ENCODE measurements at places on chromosomes 6 and 20.

DNA sequence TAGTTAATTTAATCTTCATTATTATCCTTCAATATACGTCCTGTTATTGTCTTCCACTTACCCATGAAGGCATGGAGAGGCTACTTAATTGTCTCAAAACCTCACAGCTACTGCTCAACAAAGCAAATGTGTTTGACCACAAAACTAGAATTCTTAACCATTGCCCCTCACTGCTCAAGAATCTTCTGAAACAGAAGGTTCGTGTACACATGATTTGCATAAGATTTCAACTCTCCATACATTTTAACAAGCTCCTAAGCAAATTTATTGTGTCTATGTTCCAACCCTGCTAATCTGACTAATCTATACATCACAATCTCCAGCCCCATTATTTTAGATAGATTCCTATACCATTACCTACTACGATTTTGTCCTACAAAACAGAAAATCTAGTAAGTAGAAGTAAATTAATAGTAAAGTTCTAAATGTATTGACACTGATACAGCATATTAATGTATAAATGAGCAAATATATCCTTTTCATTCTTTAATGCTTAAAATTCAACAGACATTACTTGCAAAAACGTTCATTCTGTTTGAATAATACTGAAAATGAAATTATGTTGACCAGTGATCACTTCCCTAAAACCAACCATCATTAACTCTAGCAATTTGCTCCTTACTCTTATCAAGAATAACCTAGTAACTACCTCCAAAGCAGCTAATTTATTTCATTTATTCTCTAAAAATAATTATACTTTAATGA is 89.7 kb upstream of the RNF217 start:
- DNase-seq = no peak

GRCh38 chr6:64591676-64592036 is 956.1 kb downstream of the PHF3 start:
- DNase-seq = no peak

GRCh38 chr20:18421608-18422007 is 45.2 kb downstream of the DZANK1 start:
- no peak for DNase-seq

GRCh38 chr20:62423326-62423706 is 4.0 kb downstream of the RBBP8NL start:
- DNase-seq = no peak

DNA sequence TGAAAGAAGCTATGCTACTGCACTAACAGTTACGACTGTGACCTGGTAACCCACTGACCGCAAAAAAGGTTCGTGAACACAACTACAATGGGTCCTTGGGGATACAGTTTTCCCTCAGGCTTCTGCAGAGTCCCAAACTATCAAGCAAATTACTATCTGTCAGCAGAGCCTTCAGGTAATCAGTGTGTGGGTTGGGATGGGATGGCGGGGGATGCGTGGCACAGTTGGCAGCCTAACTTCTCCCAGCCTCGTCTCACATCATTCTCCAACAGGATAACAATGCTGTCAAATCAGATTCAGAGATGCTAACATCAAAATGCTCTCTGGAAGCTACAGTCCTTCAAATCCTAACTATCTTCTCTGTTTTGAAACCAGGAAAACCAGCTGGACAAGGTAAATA is 102.3 kb downstream of the EPM2A start:
- DNase-seq = no peak

GRCh38 chr20:25025091-25025861 is 32.7 kb downstream of the ACSS1 start:
- DNase-seq = peak; percentile 14

DNA sequence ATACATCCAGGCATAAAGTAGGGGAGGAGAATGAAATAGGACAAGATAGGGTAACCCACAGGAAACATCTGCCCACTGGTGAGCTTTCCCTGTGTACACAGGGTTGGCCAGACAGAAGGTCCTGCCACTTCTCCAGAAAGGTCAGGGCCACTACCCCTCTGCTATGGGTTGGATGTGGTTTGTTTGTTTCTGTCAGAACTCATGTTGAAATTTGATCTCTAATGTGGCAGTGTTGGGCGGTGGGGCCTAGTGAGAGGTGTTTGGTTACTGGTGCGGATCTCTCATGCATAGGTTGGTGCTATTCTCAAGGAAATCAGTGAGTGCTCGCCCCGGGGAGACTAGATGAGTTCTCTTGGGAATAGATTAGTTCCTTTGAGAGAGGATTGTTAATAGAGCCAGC is 15.6 kb upstream of the MAS1 start:
- no peak for DNase-seq

DNA sequence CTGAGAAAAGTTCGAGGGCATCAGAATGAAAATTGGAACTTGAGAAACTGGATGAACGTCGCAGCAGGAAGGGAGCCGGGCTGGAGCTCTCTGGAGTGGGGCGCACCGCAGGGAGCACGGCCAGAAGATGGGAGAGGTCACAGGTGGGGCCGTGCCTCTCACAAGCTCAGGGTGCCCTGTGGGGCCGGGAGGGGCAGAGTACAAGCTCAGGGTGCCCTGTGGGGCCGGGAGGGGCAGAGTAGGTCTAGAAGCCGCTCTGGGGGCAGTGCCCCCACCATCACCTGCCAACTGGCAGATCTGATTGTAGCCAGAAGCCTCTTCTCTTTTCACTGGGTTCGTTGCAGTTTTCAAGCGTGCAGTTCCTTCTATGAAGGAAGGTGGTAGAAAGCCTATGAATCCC is 61.1 kb upstream of the SNX9 start:
- no peak for DNase-seq

DNA sequence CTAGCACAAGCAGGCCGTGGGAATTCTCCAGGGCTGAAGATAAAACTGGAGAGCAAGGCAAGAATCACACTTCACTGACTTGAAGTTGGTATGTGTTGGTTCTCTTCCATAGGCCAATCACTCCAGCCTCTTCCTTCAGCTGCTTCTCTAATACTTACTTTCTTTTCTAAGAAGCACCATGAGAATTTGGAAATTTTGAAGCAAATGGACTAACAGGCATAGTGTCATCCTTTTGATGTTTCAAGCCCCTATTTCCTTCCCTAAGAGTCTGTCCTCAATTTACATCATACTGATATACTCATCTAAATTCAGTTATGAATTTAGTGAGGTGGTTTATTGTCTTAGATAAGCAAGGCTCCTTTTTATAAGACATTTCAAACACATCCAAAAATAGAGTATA is 24.0 kb downstream of the SLC26A8 start:
- no peak for DNase-seq

- no peak for DNase-seq
These were observed 24.1 kb upstream of the HINT3 start for GRCh38 chr6:125932451-125932795.

DNA sequence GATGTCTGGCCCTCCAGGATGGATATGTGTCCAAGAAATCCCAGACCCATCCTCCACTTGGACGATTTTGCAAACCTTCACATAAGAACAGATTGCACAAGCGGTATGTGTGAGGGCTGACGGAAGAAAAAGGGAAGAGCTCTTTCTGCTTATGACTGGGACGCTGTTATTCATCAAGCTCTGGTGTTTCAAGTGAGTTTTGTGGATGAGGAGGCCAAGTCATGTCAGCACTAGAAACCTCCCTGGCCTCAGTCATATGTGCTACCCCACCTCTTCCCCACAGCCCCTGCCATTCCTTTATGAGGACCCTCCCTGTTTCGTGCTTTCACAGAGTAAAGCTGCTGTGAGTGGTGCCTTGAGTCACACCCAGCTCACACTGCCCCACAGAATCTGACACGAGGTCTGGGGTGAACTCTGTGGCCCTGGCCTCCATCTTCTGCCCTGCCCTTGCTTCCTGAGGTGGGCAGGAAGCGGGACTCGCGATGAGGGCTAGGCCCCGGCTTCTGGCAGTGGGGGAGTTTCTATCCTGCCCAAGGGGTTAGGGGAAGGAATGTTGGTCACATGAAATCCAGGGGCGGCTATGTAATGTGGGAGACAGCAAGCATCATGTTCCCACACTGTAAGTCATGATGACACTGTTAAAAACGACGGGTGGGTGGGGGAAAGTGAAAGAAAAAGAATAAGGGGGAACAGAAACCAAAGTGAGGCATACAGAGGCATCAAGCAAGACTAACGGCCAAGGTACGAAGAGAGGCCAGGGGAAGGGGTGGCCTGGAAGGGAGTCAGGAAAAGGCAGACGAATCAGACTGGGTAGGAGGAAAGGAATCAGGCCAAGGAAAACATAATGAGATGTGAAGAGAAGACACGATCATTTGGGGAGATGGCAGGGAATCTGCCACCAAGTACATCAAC is 78.1 kb downstream of the PRDM1 start:
- DNase-seq = no peak

- no peak for DNase-seq
These were observed 779.9 kb upstream of the MAP3K7 start for GRCh38 chr6:91366781-91367180.

DNA sequence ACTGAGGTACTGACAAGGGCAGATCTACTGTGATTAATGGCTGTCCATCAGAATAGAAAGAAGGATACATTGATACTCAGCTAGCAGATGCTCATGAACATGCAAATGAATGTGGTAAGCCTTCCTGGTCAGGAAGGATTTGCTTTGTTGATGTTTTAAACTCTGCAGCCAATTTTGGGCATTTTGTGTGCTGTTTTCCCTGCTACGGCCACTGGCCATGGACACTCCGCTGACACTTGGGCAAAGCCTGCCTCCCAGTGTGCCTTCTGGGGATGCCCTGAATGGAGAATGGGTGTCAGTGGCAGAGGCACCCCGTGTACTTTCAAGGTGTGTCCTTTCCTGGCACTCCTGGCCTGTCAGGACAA is 113.1 kb downstream of the SOBP start:
- DNase-seq = no peak

DNA sequence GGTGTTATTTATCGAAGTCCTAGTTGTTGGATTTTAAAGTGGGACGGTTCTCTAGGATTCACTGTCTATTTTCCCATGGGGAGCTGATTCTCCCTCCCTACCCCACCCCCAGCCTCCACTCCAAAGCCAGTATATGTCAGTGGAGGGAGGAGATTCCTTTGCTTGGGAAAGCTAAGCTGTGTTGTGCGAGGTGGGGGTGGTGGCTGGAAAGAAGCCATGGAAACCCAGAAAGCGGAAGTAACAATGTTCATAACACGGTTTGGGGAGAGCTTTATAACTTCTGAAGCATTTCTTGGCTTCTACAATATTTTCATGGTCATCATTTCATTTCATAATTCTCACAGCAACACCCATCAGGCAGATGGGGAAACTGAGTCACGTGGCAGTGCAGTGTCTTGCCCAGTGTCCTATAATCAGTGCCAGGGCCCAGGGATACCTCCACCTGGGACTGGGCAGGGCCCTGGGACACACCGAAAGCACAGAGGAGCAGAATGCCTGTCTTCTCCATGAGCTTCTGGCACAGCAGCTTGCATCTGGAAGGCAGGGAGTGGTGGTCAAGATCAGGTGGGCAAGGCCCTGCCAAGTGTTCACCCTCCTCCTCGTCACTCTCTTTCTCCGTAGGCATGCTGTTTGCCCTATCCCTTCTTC is 4.5 kb downstream of the SUN5 start:
- DNase-seq = no peak

GRCh38 chr6:153251326-153251725 is 120.2 kb upstream of the RGS17 start:
- no peak for DNase-seq

GRCh38 chr6:75326557-75327258 is 42.1 kb upstream of the TMEM30A start:
- DNase-seq = no peak

DNA sequence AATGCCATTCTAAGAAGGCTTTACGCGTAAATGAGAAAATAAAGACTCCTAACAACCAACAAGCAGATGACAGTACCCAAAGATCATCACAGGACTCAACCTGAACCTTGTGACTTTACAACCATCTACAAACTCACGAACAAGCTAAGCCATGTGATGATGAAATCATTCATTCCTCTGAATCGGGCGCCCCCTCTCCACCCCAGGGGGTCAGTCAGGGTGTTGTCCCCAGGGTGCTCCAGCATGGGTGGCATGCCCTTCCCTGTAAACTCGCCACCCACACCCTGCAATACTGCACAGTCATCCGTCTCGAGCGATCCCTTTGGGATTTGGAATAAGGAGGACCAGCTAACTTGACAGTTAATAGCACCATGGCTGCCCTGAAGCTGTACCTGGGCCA is 12.6 kb downstream of the SERPINB6 start:
- DNase-seq = no peak

- no peak for DNase-seq
These were observed 595 bp downstream of the HAO1 start for GRCh38 chr20:7939663-7940062.

- DNase-seq = no peak
These were observed 23.0 kb upstream of the CD24 start for GRCh38 chr6:106997392-106998158.

GRCh38 chr6:36631326-36632011 is 37.3 kb downstream of the SRSF3 start:
- no peak for DNase-seq

GRCh38 chr20:24586523-24586840 is 117.1 kb downstream of the SYNDIG1 start:
- peak; percentile 29 for DNase-seq

DNA sequence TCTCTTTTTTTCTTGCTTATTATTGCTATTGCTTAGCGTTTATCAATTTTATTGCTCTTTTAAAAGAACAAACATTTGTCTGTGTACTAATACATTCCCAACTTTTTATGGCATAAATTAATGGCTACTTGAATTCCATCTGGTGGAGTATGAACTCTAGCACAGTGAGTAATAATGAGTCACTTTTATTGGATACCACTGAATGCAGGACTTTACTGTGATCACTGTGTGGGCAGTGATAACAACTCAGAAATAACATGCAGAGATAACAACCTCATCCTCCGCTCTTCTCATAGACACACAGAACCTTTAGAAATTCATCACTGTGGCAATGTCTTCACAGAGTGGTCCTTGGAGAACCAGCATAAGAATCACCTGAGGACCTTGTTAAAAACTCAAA is 174.9 kb upstream of the PRND start:
- DNase-seq = no peak

DNA sequence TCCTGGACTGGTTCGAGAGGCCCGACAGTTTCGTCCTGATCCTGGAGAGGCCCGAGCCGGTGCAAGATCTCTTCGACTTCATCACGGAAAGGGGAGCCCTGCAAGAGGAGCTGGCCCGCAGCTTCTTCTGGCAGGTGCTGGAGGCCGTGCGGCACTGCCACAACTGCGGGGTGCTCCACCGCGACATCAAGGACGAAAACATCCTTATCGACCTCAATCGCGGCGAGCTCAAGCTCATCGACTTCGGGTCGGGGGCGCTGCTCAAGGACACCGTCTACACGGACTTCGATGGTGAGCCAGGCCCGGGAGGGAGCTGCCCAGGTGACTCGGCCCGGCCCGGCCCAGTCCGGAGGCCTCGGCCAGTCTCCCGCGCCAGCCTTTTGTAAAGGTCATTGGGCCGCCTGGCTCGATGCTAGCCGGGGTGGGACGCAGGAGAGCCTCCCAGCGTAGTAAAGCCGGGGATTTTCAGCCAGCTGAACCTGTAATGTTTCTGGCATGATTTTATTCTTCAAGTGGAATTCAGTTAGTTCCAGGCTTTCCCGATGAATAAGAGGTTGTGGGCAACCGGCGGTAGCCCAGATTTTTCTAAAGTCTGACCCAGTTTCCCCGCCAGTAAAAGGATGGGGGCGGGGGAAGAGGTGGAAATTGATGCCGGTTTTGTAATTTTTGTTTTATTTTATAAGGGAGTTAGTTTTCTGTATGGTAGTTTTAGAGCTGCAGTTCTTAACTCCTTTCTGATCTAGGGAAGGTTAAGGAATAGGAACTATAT is 1.4 kb downstream of the PIM1 start:
- DNase-seq = peak; percentile 70

GRCh38 chr6:87799651-87800050 is 97.6 kb upstream of the AKIRIN2 start:
- DNase-seq = no peak

GRCh38 chr6:134303891-134304290 is 14.0 kb downstream of the SGK1 start:
- DNase-seq = no peak

- DNase-seq = no peak
These were observed 60.2 kb downstream of the NOL4L start for GRCh38 chr20:32524829-32525501.
